ENCODE measurements at places on chromosomes 13 and 19.

DNA sequence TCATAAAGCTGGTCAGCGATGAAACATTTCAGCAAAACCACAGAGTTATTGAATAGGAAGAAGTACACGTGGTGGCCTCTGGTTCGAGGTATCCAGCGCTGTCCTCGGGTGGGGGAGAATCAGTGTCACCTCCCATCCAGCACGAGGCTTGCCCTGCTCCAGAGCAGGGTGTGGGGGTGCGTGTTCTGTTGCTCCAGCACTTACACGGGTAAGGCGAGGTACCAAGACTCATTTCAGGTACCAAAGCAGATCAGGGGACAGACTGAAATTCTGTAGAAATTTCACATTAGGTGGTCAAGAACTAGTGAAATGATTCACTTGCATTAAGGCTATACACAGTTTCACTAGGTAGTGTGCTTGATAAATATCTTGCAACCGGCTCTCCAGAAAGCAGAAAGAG lies 164.2 kb upstream of the SOX1 start:
- no peak for DNase-seq

- peak; percentile 97 for DNase-seq
These were observed at the start of gene ILF3 for GRCh38 chr19:10653732-10654609. Gene ILF3, plus strand, starts transcription at chr19:10654346. Its CDS starts 16,260 bp downstream, at chr19:10670606.

DNA sequence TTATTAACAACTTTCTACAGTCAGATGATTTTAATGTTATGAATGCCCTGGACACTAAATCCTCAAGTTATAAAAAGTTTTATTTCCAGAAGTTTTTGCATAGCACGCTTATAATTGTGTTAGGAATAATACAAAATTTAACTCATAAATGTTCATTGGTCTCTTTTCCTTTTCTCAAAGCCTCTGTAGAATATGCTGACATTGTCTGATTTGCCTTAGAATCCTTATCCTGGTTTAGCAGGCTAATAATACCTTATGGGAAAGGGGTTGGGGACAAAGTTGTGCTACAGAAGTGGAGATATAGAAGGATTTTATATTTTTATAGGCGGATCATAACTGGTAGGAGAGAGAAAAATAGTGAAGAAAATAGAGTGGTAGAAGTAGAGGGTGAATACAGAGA lies 1739.6 kb downstream of the OLFM4 start:
- DNase-seq: no peak

GRCh38 chr19:49862391-49863253 lies 4.8 kb downstream of the PNKP start:
- DNase-seq: no peak

DNA sequence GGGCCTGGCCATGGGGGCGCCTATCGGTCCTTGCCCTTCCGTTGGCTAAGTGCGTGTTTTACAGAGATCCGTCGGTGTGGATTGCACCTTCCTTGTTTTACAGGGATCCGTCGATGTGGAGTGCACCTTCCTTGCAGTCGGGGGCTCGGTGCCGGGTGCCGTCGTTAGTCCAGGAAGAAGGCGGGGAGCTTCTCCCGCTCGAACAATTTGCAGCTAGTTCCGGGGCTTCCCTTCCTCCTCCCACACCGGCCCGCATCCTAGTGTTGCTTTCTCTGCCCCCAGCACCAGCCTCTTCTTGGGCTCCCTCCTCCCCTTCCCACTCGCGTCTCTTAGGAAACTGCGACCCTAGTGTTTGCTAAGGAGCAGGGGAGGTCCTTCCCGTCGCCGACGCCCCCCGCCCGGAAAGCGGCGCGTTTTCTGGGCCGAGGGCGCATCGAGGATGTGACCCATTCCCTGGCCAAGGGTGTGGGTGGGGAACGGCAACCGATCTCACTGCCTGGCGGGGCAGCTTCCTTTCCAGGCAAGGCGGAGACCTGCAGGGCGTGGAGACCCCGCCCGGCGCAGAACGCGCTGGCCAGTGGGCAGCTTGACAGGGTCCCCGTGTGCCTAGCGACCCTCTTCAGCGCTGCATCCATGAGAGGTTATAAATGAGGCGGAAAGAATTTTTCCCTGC lies 75.7 kb upstream of the ZNF91 start:
- DNase-seq: no peak

- no peak for DNase-seq
These were observed 51.4 kb downstream of the LRCH1 start for GRCh38 chr13:46604226-46604990.

- no peak for DNase-seq
These were observed 33.6 kb downstream of the SLC7A1 start for GRCh38 chr13:29561918-29562317.

DNA sequence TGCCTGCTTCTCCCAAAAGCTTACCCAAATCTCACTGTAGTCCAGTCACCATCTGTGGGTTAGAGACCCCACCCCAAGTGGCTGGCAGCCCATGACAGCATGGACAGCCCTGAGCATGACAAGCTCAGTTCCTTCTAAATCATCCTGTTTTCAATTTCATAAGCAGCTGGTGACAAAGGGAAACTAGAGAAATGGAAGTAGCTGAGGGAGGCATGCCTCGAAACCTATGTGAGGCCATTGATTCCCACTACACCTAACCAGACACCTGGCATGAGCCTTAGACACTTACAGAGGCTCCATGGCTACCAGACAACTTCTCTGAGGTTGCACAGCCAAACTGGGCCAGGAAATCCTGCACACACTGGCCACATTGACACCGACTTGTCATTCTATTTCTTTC lies 56.2 kb downstream of the ABCC4 start:
- no peak for DNase-seq

- DNase-seq: no peak
These were observed 1562.9 kb upstream of the PRR20A start for GRCh38 chr13:55577847-55578210.

- DNase-seq: peak; percentile 6
These were observed 172.2 kb downstream of the OLFM4 start for GRCh38 chr13:53200498-53201453.

- DNase-seq: no peak
These were observed 35.1 kb downstream of the MYCBP2 start for GRCh38 chr13:77291774-77292173.

DNA sequence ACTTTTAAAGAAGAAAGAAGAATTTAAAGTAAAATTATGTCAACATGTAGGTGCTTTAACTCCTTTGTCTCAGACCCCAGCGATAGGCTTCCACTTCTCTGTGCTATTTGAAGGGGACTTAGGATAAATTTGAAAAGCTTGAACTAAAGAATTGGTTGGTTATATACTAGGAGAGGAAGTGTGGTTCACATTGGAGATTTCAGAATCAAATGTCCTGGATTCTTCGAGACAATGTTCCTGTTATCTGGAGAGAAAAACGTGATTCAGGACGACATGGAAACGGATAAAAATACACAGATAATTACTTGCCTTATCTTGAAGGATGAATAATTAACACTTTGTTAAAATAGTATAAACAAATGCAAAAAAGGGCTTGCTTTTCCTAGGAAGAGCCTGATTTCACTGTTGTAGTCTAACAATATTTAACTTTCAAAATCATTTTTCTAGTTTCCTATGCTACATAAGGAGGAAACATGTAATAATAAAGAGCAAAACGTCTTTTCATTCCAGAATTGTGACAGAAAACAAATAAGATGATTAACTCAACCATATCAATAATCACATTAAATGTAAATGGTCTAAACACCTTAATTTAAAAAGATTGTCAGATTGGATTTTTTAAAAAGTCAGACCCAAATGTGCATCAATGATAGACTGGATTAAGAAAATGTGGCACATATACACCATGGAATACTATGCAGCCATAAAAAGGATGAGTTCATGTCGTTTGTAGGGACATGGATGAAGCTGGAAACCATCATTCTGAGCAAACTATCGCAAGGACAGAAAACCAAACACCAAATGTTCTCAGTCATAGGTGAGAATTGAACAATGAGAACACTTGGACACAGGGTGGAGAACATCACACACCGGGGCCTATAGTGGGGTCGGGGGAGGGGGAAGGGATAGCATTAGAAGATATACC lies 724 bp upstream of the ZNF780A start:
- DNase-seq: no peak

DNA sequence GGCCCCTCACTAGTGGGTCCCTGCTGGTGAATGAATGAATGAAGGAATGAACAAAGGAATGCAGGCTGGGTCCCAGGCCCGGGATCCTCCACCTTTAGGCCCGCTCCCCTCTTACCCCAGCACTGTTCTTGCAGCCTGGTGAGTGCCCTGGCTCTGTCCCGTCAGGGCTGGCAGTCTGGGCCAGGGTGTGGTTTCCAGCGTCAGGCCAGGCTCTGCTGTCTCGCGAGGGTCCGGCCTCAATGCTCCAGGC lies 317 bp downstream of the LYL1 start:
- no peak for DNase-seq

GRCh38 chr19:21430675-21431074 lies 33.7 kb downstream of the ZNF493 start:
- no peak for DNase-seq

GRCh38 chr19:49492573-49493405 lies 3.4 kb upstream of the RPS11 start:
- DNase-seq: no peak

- no peak for DNase-seq
These were observed 11.3 kb downstream of the RFX2 start for GRCh38 chr19:6099033-6099432.

GRCh38 chr19:5825178-5825577 lies 14.3 kb downstream of the FUT6 start:
- no peak for DNase-seq

- no peak for DNase-seq
These were observed 34.1 kb downstream of the F2RL3 start for GRCh38 chr19:16922949-16923348.

DNA sequence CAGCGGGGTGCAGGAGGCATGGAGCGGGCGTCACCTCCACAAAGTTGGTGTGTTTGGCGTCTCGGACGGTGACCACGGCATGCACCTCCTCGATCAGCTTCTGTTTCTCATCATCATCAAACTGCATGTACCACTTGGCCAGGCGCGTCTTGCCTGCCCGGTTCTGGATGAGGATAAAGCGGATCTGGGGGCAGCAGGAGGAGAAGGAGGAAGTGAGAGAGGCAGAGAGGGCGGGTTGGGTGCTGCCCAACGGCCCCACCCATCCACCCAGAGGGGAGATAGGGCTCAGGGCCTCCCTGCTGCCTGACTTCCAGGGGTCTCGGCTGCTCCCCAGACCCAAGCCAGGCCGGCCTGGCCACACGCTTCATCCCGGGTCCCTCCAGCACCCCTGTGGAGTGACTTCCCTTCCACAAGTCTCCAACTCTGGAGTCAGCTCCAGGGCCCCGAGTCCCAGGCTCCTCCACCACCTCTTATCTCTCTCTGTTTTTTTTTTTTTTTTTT lies 4.6 kb downstream of the AP2S1 start:
- no peak for DNase-seq

- no peak for DNase-seq
These were observed 67.4 kb upstream of the CLDN10 start for GRCh38 chr13:95485045-95485517.

GRCh38 chr13:68927387-68928026 lies 1180.1 kb upstream of the ATXN8OS start:
- DNase-seq: no peak

DNA sequence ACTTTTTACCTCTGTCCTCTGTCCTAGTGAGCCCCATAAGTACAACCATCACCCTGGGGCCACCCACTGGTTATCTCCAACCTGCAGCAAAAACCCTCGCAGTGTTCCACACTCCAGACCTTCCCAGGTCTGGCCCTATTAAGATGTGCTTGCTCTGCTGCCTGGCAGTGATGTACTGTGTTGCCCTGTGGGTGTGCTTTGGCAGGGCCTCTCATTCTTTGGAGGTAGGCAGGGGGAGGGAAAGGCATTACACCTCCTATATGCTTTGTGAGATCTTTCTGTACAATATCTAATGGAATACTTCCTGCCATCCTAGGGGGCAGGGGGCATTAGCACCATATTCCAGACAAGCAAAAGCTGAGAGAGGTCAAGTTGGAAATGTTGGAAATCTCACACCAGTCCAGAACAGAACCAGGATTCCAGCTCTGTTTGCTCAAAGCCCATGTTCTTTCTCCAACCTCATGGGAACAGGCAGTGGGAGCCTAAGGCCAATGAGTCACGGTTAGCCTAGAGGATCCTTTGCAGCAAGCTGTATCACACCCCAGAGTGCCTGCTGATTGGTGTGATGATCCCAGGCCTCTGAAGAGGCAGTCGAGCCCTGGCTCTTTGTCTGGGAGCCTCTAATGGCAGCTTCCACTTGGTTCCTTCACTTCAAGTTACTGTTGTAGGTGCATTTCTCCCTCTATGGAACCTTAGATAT lies 59.7 kb upstream of the UBL3 start:
- no peak for DNase-seq

Data from germinal center (tissue), 1 donor.